D341Med (cell line): ENCODE measurements at places on chromosomes 12 and 14.

DNA sequence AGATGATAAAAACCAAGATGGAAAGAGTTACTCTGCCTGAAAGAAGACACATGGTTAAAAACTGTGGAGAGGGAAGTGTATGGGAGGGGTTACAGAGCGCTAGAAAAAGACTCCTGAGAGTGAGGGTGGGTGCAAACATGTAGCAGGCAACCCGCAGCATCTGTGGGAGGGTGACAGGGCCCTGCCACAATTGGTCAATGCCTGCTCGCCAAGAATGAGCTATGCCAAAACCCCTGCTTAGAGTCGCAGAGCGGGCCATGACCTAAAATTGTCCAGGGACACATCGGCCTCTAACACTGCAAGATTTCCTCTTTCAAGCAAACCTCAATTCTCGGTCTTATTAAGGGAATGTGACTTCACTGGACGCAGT is 700 bp downstream of the PRKAG1 start:
- peak; percentile 50 for DNase-seq

- no peak for DNase-seq
Measured at GRCh38 chr14:52067873-52068614, 815 bp downstream of the NID2 start.

DNA sequence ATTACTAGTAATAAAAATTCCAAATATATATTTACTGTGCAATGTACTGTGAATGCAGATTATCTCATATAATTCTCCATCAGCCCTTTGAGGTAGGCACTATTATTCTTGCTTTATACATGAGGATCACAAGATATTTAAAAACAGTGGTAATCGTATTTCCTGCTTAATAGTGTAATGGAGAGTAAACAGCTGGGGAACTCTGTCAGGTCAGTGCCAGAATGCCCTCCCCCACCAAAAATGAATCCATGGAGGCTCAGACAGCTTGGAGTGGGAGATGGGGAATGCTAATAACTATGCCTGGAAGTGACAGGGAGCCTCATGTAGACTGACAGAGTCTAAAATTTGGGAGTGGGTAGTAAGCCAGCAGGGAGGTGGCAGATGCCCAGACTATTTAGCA is 153.6 kb downstream of the PAH start:
- no peak for DNase-seq

DNA sequence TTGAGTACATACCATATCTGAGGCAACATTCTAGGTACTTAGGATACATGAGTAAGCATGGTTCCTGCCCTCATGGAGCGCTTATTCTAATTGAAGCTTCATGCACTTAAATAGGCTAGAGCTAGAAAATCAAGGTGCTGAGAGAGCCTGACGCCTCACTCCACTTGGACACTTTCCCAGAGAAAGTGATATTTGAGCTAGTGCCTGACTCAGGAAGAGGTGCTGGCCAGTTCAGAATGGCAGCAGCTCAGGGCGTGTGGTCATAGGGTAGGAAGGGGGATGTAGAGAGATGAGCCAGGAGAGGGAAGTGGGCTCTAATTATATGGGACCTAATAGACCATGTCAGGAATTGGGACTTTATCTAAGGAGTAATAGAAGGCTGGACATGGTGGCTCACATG is 33.3 kb downstream of the TULP3 start:
- no peak for DNase-seq

GRCh38 chr14:60670989-60671388 is 21.7 kb upstream of the SIX1 start:
- no peak for DNase-seq

GRCh38 chr14:22210026-22210425 is 379.0 kb downstream of the DAD1 start:
- no peak for DNase-seq

DNA sequence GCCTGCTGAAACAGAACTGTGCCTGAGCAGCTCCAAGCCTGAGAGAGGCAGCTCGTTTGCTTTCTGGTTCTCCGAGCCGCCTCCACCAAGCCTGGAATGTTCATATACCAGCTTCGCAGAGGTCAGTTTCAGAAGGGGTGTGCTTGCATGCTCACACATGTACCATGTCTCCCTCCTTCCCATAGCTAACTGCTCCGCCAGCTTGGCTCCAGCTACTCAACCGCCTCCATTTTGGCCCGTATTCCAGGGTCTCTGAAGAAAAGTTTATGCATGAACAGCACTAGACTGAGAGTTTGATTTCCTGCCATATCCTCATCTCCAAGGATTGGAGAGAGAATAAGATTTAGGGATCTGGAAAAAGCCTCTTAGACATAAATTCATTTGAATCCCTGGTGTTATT is 103.7 kb downstream of the SMOC1 start:
- DNase-seq, result no peak

DNA sequence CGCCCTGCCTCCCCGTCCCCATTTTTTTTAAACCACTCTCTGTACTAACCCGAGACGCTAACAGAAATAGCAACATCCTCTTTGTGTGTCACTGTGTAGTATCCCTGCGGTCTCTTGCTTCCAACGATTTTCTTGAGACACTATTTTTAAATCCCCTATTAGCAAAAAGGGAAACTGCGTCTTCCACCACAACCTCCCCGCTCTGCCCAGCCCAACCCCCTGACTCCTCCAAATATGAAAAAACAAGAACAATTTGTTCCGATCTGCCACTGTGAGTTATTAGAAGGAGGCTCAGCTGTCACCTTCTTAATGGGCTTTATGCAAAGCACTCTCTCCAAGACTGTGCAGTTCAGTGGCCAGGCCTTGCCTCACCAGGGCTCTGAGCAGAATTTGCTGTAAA is 76.3 kb downstream of the MAP1LC3B2 start:
- DNase-seq, result no peak

DNA sequence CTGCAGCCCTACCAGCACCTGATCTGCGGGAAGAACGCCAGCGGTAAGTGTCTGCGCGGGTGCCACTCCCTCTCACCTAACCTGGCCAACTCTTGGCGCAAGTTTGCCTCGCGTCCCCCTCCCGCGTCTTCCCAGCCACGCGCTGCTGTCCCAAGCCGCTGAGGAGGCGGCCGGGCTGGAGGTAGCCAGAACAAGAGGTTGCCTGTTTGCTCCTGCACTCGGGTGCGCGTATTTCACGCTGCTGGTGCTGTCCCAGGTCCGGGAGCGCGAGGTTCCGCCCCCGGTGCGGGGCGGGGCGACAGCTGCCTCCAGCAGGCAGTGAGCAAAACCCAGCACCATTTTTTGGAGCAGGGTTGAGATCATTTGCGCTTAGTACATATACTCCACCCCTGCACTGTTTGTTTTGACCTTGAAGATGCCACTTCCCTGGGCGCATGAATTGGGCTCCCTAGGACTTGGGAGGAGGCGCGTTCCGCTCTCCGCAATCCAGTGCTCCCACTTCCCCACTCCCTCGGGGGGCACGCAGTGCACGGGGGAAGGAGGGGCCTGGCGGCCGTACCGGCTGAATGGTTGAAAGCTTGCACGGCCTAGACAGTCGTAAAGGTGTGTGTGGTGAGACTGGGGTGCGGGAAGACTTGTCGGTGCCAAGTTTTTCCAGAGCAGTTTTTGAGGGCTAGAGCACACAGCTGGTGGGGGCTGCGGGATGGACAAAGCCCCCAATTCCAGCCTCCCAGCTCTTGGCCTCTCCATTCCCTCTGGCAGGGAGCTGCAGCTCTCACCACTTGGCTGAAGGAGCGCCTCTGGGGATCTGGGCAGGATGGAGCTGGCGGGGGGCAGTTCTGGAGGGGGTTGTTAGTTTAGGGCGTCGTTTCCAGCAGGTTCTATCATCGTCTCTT is 226.9 kb upstream of the CRY1 start:
- peak; percentile 40 for DNase-seq

- no peak for DNase-seq
Measured at GRCh38 chr14:98292191-98292590, 979.8 kb downstream of the BCL11B start.

DNA sequence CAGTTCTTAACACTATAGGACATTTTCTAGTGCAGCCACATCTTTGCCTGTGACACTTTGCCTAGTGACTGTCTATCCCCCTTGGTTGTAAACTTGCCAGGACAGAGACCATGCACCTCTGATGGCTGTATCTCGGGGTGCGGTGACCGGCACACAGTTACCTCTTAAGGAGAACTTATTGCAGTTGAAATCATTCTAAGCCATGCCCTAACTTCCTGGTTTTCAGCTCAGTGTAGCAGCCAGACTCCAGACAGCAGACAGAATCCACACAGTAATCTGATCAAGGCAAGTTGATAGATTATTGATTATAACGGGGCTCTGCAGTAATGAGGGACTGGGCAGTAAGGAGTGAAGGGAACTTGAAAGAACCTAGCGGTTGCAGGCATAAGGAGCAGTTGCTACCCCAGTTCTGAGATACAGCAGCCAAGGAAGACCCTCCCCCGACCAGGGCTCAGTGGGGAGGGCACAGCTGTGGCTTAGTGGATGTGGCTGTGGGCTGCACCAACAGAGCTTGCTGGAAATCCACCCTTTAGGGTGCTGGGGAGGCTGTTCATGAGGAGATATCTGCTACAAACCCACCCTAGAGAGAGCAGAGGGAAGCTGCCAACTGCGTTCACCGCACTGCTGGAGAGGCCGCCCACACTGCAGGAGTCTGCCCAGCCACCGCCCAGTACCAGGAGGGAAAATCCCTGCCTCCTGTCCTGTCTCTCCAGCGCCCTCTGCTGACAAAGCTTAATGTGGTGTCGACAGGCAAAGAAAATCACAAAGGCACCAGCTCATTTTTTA is 58.2 kb upstream of the BEGAIN start:
- peak; percentile 91 for DNase-seq

- no peak for DNase-seq
Measured at GRCh38 chr12:3527181-3527580, 36.2 kb downstream of the PRMT8 start.

DNA sequence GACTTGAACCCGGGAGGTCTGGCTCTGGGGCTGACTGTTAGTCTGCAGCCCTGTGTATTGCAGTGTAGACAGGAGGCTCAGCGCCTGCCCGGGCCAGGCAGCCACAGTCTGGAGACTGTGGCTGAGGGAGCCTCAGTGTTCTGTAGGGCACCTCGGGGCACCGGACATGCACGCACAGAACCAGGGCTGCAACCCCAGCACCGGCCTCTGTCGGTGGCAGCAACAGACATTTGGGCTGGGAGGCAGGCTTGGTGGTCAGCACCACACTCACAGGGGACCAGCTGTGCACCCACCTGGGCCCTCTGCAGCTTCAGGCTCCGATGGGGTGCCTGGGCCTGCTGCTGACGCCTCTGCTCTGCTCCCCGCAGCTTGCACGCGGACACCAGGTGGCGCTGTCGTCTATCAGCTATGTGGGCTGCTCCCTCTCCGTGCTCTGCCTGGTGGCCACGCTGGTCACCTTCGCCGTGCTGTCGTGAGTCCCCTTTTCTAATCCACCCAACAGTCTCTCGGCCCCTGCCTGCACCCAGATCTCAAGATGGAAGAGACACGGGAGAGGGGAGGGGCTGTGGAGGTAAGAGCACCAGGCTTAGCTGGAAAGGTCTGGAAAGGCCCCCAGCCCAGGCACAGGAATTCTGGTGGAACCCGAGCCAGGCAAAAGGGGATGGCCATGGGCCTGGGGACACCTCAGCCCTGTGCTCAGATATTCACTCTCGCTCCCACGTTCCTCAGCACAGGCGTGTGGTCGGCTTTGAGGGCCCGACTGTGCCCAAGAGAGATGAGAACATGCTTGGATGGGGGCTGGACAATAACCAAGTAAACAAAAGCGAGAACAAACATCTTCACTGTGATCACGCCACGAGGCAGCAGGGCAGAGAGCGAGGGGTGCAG is 151.0 kb downstream of the ADGRD1 start:
- peak; percentile 85 for DNase-seq

DNA sequence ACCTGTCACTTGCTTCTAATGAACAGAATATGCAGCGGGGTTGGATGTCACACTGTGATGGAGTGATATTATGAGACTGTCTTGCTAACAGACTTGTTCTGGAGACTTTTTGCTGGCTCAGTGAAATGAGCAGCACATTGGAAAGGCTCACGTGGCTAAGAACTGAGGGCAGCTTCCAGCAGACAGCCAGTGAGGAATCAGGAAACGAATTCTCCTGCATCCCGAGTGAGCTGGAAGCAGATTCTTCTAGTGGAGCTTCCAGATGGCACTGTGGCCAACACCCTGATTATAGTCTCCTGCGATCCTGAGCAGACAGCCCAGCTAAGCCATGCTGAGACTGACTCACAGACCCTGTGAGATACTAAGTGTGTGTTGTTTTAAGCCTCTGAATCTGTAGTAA is 16.1 kb upstream of the TSPAN9 start:
- no peak for DNase-seq

DNA sequence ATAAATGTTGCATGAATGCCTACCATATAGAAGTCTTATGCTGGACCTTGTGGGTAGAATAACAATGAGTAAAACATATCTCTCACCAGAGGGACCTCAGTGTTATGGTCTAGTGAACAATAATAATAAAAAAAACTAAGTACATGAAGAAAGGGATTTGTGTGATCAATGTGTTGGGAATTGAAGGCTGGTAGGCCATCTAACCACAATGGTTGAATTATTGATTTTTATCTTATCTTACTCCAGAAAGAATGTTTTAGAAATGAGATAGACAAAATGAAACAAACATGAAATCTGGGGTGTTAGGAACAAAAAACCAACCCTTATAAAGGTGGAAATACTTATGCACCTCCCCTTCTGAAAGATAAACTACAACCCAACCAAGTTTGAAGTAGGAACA is 243.9 kb upstream of the LRIG3 start:
- no peak for DNase-seq

GRCh38 chr12:56107242-56107641 is 2.9 kb downstream of the PA2G4 start:
- no peak for DNase-seq

- DNase-seq, result no peak
Measured at GRCh38 chr14:75186953-75187352, 10.5 kb upstream of the TMED10 start.

DNA sequence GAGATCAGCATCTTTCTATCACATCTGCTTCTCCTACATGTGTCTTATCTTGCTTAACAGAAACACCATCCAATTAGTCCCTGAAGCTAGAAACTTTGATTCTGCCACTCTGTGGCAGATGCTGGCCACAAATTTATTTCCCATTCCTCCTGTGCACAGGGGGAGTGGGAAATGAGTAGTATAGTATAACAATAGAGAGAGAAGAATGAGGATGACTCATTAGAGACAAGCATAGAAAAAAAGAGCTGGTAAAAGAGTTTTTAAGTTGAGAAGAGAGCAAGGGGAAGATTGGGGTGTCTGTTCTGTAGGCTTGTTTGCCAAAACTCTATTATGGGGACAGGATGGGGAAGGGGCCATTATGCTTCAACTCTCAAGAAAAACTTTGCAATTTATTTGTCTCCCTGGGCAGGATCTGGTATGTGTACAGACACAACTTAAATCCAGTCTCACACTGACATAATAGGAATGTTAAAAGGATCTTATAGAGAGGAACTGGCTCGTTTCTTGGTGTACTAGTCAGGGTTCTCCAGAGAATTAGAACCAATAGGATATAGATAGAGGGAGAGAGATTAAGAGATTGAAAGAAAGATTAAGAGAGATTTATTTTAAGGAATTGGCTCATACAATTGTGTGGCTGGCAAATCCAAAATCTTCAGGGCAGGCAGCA is 142.6 kb upstream of the CPSF6 start:
- peak; percentile 30 for DNase-seq
